ENCODE measurements at places on chromosomes 16 and 17. TPM values are rescaled to one million over a fixed set of nuclear protein-coding genes. Genes with fewer than 3 reads are reported as not detected.

DNA sequence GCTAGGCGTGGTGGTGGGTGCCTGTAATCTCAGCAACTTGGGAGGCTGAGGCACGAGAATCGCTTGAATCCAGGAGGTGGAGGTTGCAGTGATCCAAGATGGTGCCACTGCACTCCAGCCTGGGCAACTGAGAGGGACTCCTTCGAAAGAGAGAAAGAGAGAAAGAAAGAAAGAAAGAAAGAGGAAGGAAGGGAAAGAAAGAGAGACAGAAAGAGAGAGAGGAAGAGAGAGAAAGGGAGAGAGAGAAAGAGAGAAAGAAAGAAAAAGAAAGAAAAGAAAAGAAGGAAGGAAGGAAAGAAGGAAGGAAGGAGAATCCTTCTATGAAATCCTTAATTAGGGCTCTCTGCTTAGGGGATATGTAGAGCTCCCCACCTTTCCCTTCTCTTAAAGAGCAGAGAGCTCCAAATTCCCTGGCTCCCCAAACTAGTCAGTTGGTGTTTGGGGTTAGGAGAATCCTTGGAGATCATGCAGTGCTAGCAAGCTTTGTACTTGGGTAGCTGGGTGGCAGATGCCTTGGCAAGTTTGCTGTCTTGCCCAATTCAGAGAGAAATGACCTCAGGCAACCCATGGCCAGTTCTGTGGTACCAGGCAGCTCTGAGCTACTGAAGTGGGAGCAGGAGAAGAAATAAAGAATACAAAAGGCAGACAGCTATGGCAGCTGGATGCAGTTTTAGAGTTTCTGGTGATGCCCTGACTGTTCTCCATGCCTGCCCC, 8.9 kb upstream of the HOXB13 start:
- peaks cover 2% of the 10 kb centered on the region for H3K36me3 ChIP-seq
- H3K4me1 ChIP-seq = peaks cover 6% of the 10 kb centered on the region
- peaks cover 90% of the 10 kb centered on the region for H3K27me3 ChIP-seq
- no peak for DNase-seq

DNA sequence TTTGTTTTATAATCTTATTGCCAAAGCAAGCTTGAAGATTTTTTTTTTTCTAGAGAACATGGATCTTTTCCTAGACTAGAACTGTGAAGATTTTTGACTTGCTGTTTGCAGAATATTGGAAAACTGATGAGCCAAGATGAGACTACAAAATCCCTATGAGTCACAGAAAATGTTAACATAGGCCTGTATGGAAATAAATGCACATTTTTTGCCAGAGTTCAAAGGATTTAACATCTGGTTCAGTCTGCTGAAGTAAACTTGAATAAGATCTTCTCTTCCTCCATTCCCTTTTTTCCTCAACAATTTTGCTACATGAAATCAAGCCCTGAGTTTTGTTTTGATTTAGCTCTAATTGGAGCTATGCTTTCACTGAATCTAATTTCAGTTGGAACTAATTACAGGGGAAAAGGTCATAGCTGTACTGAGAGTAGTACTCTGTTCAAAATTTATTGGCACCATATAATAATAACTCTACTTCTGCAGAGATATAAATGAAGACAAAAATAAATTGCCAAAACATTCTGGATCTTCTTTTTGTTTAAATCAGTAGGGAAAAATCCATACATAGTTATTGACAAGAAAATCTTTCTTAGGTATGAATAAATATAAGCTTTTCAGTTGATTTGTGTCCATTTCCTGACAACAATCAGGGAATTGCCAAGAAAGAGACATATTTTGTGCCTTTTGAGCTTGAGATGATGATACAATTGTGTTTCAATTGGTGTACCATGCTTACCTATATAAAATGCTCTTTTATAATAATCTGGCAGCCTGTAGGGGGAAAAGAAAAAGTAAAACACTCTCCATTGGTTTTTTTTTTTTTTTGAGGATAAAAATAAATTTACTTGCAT, 387.5 kb upstream of the GOT2 start:
- H3K4me3 ChIP-seq = no peak overlapping the region
- H3K4me1 ChIP-seq = no peaks in the 10 kb centered on the region
- no peaks in the 10 kb centered on the region for H3K36me3 ChIP-seq

Gene PLLP
- 0.02 TPM for total RNA-seq

DNA sequence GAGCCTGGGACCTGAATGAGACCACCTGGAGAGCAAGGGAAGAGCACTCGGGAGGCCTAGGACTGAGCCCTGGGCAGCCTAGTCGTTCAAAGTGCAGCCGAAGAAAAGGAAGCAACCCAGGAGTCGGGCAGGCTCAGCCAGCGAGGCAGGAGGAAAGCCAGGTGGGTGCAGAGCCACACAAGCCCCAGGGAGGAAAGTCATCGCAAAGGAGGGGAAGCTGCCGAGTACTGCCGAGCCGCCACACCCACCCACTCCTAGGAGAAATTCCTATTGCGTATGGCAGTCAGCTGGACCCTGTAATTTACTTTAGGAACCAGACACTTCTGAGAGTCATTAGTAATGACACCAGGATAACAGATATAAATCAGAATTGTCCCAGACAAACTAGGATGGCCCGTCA, 187.6 kb downstream of the KATNIP start:
- peaks cover 14% of the 10 kb centered on the region for H3K36me3 ChIP-seq
- peak; percentile 61 for DNase-seq
- peaks cover 3% of the 10 kb centered on the region for H3K4me1 ChIP-seq
- no peaks in the 10 kb centered on the region for H3K27me3 ChIP-seq
- no peak overlapping the region for H3K4me3 ChIP-seq
- no peak overlapping the region for H3K27ac ChIP-seq

Gene PHAF1
- total RNA-seq = 18.2 TPM

DNA sequence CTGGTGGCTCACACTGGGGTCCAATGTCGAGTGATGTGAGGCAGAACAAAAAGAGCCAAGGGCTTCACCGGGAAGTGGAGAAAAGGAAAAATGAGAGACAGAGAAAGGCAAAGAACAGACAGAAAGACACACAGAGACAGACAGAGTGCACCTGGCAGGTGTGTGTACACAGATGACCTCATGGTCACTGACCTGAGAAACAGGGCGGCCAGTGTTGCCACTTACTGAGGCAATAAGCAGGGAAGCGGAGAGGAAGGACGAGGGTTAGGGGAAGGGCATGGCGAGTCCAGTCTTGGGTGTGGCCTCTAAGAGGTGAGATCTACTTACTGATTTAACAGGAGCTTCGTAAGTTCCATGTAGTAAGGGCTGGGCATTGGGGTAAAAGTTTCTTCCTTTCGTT, 7.5 kb downstream of the GINS2 start:
- no peak overlapping the region for H3K4me3 ChIP-seq
- H3K27ac ChIP-seq = no peak overlapping the region
- H3K27me3 ChIP-seq = no peaks in the 10 kb centered on the region
- DNase-seq = no peak

DNA sequence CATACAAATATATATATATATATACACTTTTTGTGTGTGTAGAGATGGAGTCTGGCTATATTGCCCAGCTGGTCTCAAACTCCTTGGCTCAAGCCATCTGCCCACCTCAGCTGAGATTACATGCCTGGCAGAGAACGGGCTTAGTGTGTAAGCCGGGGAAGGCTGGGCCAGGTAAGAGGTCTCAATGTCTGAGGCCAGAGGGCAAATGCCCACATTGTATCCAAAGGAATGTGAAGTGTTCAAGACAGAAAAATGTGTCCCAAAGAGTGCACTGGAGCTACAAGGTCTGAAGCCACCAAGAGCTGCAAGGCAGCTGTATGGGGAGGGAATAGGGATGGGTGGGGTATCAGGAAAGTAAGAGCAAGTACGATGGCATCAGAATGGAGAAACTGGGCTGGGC, 8.8 kb downstream of the CD2BP2 start:
- no peak overlapping the region for H3K27ac ChIP-seq
- no peaks in the 10 kb centered on the region for H3K4me1 ChIP-seq
- no peaks in the 10 kb centered on the region for H3K27me3 ChIP-seq
- DNase-seq = peak; percentile 37
- H3K36me3 ChIP-seq = peaks cover 2% of the 10 kb centered on the region

DNA sequence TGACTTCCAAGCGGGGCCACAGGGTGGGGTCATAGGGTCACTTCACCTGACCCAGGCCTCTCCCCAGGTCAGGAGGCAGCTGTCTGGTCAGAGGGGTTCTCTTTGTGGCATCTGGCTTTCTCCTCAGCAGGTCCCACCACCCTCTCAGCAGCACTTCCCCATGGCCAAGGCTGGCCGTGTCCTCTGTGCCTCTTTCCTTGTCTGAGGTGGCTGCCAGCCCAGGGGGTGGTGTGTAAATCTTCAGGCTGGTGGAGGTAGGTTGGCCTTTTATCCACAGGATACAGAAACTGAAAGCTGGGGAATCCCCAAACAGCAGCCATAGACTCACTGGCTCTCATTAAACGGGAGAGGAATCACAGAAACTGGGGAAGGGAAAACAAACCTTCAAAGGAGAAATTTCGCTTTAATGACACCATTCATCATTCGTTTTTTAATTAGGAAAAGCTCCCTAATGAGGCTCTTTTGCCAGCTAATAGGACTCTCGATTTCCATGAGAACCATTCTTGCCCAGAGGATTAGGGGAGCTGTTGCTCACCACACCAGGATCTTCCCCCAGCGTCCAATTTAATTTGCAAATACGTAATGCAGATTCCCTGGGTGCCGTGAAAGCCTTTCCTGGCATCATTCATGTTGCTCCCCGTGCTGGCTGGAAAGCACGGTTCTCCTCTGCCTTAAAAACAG, 18.0 kb downstream of the C17orf75 start:
- no peak overlapping the region for H3K4me3 ChIP-seq
- H3K27ac ChIP-seq = no peak overlapping the region
- H3K27me3 ChIP-seq = no peaks in the 10 kb centered on the region
- H3K4me1 ChIP-seq = no peaks in the 10 kb centered on the region
- no peak for DNase-seq
- no peaks in the 10 kb centered on the region for H3K36me3 ChIP-seq

DNA sequence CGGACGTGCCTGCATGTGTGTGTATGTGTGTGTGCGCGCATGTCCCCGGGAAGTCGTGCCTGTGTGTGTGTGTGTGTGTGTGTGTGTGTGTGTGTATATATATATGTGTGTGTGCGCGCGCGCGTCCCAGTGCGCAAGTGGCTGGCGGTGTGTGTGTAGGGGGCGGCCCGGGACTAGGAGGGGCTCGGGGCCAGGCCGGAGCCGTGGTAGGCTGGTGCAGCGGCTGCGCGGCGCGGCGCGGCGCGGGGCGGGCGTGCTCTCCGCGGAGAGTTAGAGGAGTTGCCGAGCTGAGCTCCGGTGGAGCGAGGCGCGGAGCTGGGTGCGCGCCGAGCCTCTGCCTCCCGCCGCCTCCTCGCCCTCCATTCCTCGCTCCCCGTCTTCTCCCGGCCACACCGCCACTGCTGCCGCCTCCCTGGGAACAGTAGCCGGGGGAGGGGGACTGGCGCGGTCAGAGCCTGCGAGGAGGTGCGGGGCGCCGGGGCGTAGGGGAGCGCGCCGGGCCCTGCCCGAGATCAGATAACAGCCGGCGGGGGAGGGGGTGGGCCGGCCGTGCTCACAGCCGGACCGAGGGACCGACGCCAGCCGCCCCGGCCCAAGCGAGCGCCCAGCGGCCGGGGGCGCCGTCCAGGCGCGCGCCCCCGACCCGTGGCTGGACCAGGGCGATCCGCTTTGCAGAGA, at the start of gene KCNJ12:
KCNJ12 (plus strand) TSS at position 277 of the 678 bp plus-strand sequence. CDS start 38,986 bp downstream, outside the sequence.
- H3K36me3 ChIP-seq = no peaks in the 10 kb centered on the region
- no peak for DNase-seq
- peaks cover 6% of the 10 kb centered on the region for H3K4me1 ChIP-seq
- H3K27me3 ChIP-seq = peaks cover 3% of the 10 kb centered on the region
- peak within 1 kb of the TSS; percentile 72 for H3K4me3 ChIP-seq
- H3K27ac ChIP-seq = peak within 1 kb of the TSS; percentile 8

Gene GNGT2
- total RNA-seq = not detected

Gene PITPNM3
- 5.7 TPM for total RNA-seq

DNA sequence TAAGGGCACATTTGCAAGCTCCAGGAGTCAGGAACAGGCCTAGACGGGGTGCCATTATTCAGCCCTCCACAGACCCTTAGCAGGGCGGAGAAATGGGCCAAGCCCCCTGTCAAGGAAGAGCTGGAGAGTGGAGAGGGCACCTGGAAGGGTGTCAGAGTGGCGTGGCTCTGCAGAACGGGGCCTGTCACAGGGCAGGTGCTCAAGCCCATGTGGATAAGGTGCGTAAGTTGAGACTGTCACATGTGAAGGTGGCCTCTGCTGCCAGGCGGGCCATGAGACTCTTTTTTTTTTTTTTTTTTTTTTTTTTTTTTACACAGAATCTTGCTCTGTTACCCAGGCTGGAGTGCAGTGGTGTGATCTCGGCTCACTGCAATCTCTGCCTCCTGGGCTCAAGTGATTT, 12.0 kb upstream of the CRISPLD2 start:
- H3K27ac ChIP-seq = no peak overlapping the region
- H3K36me3 ChIP-seq = no peaks in the 10 kb centered on the region
- peaks cover 12% of the 10 kb centered on the region for H3K27me3 ChIP-seq
- peaks cover 15% of the 10 kb centered on the region for H3K4me1 ChIP-seq
- H3K4me3 ChIP-seq = no peak overlapping the region
- no peak for DNase-seq

- H3K36me3 ChIP-seq = no peaks in the 10 kb centered on the region
- no peak overlapping the region for H3K27ac ChIP-seq
- peak; percentile 75 for DNase-seq
- peak overlapping the region; percentile 44 for H3K4me3 ChIP-seq
- H3K27me3 ChIP-seq = no peaks in the 10 kb centered on the region
- peaks cover 10% of the 10 kb centered on the region for H3K4me1 ChIP-seq
Observed at GRCh38 chr16:46573008-46573833, 48.0 kb downstream of the SHCBP1 start.

- H3K27ac ChIP-seq = no peak overlapping the region
- H3K36me3 ChIP-seq = peaks cover 8% of the 10 kb centered on the region
- peaks cover 17% of the 10 kb centered on the region for H3K4me1 ChIP-seq
- DNase-seq = peak; percentile 70
- H3K4me3 ChIP-seq = peak overlapping the region; percentile 38
Observed at GRCh38 chr17:74860872-74861661, 1.4 kb upstream of the GRIN2C start.

GRCh38 chr16:4200000-4200780, 41.7 kb downstream of the SRL start:
- H3K4me3 ChIP-seq = no peak overlapping the region
- H3K27me3 ChIP-seq = no peaks in the 10 kb centered on the region
- no peak for DNase-seq
- peaks cover 6% of the 10 kb centered on the region for H3K4me1 ChIP-seq
- H3K27ac ChIP-seq = peak overlapping the region; percentile 59

Gene MYO1D
- total RNA-seq = 96.5 TPM

DNA sequence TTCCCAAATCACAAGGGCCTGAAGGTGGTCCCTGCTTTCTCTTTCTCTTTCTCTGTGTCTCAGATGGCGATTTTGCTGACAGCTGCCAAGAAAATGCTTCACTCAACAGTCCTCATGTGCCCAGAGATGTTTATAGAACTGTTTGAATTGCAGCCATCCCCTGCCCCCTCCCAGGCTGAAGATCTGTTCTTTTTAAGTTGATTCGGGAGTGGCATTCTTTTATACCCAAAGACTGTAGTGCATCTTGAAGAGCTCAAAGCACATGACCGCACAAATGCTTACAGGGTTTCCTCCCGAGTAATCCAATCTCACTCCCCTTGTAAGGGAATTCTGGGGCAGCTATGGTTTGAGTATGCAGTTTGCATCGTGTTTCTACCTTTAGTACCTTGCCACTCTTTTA, 75.7 kb downstream of the SEC14L1 start:
- DNase-seq = no peak
- peaks cover 27% of the 10 kb centered on the region for H3K36me3 ChIP-seq
- H3K4me1 ChIP-seq = peaks cover 4% of the 10 kb centered on the region
- no peaks in the 10 kb centered on the region for H3K27me3 ChIP-seq
- no peak overlapping the region for H3K4me3 ChIP-seq

Gene SMIM5
- not detected for total RNA-seq

Gene DNAAF8
- 2.2 TPM for total RNA-seq
